Erythroblast (primary cell): ENCODE measurements at places on chromosomes 4 and X.
A peak's percentile ranks its signal among the peaks of the same experiment; 100 is the strongest.

DNA sequence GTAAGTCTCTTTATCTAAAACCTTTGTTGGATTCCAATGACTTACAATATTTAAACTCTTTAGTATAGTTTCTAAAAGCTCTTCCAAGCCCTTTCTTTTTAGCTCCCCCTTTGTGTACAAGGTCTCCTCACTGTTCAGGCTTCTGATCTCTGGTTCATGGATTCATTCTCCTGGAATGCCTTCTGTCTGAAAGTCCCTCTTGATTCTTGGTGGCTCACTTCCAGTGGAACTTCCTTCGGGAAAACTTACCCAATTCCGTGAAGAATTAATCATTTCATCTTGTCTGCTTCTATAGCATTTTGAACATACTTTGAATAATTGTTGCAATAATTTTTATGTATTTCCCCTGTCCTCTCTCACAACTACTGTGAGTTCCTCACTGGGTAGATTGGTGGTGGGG is 3.6 kb downstream of the ARHGAP24 start:
- no peak for DNase-seq

DNA sequence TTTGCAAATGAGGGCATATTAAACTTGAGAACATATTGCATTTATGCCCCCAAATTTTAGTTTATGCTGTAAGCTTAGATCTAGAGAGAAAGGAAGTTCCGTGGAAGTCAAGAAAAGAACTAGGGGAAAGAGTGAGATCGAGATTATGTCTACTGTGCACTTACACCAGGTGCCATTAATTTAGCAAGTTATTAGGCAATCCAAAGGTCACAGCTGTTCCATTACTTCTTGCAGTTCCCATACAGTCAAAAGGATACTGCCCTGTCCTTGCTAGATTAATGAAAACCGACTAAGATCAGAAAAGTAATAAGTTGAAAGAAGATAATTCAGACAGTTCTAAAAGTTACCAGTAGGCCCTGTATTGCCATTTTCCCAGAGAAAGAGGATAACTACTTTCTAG is 49.3 kb upstream of the SLC7A11 start:
- DNase-seq = no peak

DNA sequence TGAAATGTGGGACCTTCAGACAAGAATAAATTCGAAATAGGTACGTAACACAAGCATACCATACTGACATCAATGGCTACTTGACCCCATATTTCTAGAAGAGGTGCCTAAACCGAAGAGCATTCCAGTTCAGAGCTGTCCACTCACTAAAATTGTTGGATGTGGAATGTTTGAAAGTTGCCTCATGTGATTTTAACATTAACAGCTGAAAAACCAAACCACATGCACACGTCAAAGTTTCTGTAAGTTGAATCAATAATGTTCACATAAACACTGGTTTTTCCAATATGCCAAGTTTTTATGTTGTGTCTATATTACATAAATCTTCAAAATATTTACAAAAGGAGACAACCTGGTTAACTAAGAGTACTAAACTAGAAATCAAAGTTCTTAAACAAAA is 3.5 kb downstream of the UBE2D3 start:
- no peak for DNase-seq

- DNase-seq = no peak
Observed at GRCh38 chr4:62252728-62253127, 1052.6 kb downstream of the ADGRL3 start.

DNA sequence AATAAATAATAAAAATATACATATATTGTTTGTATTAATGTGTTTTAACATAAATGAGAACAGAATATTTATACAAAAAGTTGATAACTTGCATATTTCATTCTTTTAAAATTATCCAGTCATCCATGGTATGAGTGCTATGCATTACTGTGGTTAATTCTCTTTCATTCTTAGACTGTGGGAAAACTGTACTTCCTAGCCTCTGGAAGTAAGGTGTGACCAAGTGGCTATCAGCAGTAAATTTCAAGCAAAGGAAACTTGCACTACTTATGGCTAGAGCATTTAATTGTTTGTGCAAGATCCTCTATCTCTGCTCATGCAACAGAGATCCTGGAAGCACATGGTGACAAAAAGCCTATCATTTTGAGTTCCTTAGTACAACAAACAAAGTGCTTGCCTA is 1054.5 kb upstream of the PABPC4L start:
- no peak for DNase-seq

GRCh38 chr4:1477045-1477840 is 71.0 kb upstream of the NKX1-1 start:
- no peak for DNase-seq

- DNase-seq = peak; percentile 57
Observed at GRCh38 chrX:21993265-21993664, 38.9 kb upstream of the PHEX start.

DNA sequence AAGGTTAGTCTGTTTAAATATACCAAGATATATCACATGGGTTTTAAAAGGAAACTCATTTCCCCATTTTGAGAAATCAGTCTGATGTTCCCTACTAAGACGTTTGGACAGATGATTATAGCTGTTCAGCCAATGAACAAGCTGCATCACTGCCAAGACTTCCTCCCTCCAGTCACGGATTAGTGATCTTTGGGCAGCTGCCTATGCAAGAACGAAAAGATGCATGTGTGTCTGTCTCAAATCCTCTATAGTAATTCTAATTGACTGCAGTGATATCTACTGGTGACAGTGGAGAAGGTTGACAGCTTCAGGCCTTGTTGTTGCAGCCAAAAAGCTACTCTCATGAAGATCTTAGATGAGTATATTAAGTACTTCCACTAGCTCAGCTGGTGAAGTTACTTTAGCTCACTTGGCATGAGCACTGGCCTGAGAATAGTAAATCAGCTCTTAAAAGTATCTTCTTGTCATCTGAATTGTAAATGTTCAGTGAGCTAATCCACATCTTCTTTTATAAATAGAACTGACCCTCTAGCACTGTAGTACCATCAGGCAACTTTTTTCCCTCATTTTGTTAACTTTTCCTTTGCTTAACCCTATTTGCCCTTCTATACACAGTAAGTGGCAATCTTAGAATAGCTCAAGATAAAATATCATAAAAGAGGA is 134.5 kb upstream of the PCDH10 start:
- no peak for DNase-seq

GRCh38 chrX:13271511-13271910 is 48.3 kb downstream of the ATXN3L start:
- no peak for DNase-seq

DNA sequence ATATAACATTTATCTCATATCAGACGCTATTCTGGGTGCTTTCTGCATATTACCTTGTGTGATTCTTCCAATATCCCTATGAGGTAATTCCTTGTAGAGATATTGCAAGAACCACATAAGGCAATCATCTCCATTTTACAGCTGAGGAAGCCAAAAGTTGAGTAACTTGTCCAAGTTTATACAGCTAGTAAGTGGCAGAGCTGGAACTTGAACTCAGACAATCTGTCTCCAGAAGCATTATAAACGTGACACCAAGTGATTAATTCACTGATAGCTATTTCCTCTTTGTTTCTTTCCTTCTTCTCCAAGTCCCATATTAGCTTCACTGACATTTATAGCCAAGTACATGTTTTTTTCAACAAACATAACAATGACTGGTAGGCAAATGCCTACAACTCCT is 7.3 kb downstream of the EMCN start:
- no peak for DNase-seq

- DNase-seq = no peak
Observed at GRCh38 chr4:71550220-71551165, 211.7 kb downstream of the SLC4A4 start.

GRCh38 chr4:94626942-94627341 is 130.8 kb upstream of the BMPR1B start:
- DNase-seq = no peak

DNA sequence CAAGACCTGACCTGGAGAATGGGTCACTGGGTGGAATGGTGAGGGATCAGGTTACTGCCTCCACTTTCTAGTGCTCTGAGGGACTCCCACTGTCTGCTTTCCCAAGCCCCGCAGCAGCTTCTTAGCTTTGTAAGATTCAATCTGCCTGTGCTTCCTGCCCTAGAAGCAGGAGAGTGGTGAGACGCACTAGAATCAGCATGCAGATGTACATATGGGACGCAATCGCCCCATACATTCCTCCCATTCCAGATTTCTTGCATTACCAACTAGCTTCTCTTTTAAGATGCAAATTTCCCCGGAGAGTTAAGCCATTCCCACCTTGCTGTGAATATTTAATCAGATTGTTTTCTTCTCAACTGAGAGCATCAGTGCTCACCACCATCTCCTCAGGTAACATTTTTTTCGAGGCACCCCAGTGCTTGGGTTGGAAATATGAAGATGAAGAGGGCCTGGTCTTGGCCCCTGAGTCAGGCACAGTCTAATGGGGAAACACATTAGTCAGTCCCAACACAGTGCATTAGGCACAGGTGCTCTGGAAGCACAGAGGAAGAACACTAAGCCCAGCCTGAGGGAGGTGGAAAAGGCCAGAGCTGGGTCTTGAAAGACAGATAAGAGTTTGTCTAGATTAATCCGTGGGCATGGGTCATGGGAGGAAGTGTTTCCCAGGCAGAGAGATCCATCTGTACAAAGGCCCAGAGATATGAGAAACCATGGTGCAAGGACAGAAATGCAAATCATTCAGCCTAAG is 66.7 kb upstream of the PRPS1 start:
- DNase-seq = peak; percentile 5

DNA sequence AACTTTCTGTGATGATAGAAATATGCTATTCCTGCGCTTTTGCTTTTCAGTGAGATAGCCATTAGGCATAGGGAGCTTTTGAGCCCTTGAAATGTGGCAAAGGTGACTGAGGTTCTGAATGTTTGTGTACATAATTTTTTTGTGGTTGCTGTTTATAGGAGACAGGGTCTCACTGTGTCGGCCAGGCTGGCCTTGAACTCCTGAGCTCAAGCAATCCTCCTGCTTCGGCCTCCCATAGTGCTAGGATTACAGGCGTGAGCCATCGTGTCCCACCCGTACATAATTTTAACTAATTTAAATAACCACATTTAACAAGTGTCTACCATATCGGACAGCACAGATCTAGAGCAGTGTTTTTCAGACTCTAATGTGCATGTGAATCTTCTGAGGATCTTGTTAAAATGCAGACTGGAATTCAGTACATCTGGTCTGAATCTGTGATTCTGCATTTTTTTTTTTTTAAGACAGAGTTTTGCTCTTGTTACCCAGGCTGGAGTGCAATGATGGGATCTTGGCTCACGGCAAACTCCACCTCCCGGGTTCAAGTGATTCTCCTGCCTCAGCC is 45.3 kb downstream of the CASP6 start:
- no peak for DNase-seq

DNA sequence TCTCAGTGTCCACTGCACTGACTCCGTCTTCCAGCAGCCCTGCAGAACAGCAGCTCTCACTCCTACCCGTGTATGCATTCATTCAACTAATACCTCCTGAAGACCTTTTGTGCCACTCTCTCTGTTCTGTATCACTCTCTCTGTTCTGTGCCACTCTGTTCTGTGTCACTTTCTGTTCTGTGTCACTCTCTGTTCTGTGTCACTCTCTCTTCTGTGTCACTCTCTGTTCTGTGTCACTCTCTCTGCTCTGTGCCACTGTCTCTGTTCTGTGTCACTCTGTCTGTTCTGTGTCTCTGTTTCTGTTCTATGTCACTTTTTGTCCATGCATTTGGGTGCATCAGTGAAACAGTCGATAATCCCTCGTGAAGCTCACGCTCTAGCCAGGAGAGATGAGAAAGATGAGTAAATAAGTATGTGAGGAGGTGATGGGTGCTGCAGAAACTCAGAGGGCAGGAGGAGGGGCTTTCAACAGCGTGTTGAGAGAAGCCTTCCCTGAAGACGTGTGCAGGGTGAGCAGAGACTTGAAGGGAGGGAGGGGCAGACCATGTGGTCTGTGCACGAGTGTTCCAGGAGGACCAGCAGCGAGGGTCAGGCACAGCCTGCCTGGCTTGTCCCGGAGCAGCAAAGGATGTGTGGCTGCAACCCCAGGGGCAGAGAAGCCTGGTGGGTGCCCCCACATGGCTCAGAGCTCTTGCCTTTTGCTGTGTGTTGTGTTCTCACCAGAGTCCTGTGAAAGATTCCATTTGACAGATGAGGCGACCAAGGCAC is 8.9 kb downstream of the PIGG start:
- DNase-seq = no peak

GRCh38 chr4:24777536-24778463 is 17.6 kb upstream of the SOD3 start:
- no peak for DNase-seq

- DNase-seq = no peak
Observed at GRCh38 chr4:102945066-102945465, 74.4 kb downstream of the SLC9B1 start.

DNA sequence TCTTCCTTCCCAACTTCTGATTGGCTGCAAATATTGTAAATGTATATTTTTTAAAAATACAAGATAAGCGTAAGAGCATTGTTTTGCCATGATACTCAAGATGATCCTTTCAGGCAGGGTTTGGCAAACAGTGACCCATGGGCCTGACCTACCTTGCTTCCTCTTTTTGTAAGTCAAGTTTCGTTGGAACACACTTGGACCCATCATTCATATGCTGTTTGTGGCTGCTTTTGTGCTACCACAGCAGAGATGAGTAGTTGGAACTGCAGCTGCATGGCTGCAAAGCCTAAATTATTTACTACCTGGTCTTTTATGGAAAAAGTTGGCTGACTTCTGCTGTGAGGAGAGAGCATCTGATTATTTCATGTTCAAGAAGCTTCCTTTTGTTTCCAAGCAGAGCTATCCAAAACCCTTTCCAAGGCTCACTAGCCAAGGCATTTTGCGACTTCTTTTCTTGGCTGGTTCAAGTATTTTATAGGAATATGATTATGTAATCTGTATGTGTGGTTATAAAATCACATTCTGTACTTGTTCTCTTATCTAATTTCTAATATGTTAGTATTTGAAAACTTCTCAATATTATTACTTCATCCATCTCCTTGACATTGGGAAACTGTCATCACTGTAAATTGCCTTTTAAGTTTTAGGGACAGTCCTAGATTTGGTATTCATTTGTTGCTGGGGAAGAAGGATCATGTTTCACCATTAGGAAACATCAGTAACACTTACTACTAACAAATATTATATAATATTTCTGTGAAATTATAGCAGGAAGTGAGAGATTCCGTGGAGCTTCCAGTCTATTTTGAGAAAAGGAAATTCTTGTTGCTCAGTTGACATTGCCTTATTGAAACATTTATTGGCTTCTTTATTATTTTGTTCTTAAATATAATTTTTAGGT is 109.2 kb downstream of the ARHGAP10 start:
- DNase-seq = no peak

DNA sequence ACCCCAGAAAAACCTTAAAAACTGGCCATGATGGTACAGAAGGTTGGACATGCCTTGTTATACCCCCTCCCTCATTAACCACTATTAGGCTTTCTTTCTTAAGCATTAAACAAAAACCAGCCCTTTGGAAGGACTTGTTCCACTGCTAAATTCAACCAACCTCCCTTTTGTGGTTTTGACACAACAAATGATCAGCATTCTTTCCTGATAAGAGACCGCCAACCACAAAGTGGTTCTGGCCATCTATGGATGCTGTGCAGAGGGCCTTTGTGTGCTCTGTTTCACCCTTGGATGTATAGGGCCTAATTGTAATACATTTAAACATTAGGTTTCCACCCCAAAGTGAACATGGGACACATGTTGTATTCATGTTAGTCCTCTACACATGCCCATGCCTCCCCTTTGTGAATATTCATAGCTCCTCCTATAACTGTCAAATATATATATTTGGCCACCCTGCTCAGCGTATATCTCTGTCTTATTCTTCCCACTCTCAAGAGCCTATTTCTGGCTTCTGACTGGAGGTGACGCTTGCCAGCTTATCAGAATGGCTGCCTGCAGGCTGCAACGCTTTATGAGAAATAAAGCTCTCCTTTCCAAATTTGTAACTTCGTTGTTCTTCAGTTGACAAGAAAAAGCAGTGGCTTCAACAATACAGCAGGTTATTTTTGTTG is 126.6 kb downstream of the NPNT start:
- DNase-seq = peak; percentile 1

GRCh38 chrX:132648895-132649294 is 160.1 kb upstream of the MBNL3 start:
- no peak for DNase-seq
